Fibroblast of skin of abdomen (primary cell): ENCODE measurements at places on chromosomes 12 and 14.

DNA sequence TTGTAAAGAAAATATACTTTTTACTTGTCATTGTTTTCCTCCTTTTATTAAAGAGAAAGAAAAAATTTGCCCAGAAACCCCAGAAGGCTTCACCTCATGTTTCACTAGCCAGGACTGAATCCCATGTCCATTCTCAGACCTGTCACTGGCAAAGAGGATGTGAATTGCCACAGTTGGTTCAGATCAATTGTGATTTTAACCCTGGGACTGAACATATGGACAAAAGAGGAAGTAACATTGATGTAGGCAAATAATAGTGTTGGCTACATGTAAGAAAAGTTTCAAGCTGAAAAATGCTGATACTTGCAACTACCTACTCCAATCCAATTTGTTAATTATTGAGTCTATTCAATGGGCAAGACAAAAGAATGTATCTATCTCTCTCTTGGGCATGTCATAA is 8.6 kb upstream of the CCDC196 start:
- no peak for DNase-seq

- DNase-seq = no peak
Observed at GRCh38 chr12:111173836-111174235, 195.1 kb downstream of the PHETA1 start.

DNA sequence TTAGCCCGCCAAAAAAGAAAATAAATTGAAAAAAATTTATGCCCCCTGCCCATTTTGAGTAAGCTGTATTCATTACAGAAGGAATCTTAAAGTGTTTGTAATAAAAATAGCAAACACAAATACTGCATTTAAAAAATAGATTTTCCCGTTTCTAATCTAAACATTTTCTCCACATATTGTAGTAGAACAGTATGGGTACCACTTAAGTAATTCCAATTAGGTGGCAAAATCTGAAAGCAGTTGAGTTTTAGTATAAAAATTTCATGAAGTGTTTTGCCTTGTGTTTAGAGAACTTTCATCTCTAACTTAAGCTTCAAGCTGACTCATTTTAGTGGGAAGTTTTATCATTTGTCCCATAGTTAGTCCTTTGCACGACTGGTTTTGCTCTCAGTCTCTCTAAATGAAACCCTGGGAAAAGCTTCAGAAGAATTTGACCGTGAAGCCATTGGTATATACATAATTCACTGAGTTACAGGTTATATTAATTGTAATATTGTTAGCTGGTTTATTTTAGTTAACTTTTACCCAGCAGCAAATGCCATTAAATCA is 214.6 kb downstream of the ERC1 start:
- no peak for DNase-seq

GRCh38 chr12:51722431-51722830 is 126.1 kb downstream of the FIGNL2 start:
- no peak for DNase-seq

- DNase-seq = no peak
Observed at GRCh38 chr12:64992641-64993040, 128.5 kb downstream of the WIF1 start.
